CD4-positive, alpha-beta T cell treated with Interleukin-4 for 4 hours (primary cell): ENCODE measurements at places on chromosomes 7 and 10.

GRCh38 chr10:25753776-25754175, 180.3 kb upstream of the MYO3A start:
- no peak for DNase-seq

- no peak for DNase-seq
Measured at GRCh38 chr10:98539578-98539977, 92.8 kb upstream of the HPS1 start.

- DNase-seq: no peak
Measured at GRCh38 chr7:83427884-83428283, 221.1 kb downstream of the SEMA3E start.

DNA sequence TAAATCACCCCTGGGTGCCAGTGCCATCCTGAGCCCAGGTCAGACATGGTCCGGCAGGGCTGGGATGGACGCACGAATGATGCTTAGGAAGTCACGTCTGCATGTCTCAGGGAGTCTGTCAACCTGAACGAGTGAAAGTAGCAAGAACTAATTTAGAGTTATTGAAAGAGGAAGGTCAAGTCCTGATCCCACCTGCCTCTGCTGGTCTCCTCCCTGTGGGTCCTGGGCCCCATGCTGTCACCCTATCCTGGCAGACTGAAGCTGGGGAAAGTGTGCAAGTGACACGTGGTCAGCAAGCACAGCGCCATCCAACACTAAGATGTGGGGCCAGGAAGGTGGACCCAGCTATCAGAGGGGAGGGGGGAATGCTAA, 26.1 kb upstream of the GRID1 start:
- DNase-seq: no peak

- peak; percentile 25 for DNase-seq
Measured at GRCh38 chr7:105306298-105306748, 82.4 kb downstream of the SRPK2 start.

DNA sequence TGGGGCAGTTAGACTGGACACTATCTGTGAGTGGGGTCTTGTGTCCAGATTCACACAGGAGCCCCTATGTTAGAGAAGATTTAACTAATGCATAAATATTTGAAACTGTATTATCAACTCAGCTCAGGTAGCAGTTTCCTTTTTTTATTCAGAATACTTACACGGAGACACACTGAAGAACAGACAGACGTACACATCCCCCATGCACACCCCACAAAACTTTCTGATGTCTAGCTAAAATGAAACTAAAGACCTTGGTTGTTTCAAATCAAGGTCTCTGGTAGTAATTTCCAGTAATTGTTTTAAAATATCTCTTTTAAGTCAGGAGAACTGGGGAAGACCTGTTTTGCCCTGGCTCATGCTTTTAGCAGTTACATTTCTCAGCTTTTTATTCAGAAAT, 55.7 kb upstream of the PRKCQ start:
- DNase-seq: no peak

- no peak for DNase-seq
Measured at GRCh38 chr10:35112571-35112970, 14.1 kb upstream of the CREM start.

GRCh38 chr10:61757525-61758397, 95.0 kb downstream of the CABCOCO1 start:
- no peak for DNase-seq

GRCh38 chr7:101087334-101088068, 2.2 kb downstream of the TRIM56 start:
- no peak for DNase-seq

- DNase-seq: no peak
Measured at GRCh38 chr10:60293581-60294175, 96.0 kb downstream of the ANK3 start.

DNA sequence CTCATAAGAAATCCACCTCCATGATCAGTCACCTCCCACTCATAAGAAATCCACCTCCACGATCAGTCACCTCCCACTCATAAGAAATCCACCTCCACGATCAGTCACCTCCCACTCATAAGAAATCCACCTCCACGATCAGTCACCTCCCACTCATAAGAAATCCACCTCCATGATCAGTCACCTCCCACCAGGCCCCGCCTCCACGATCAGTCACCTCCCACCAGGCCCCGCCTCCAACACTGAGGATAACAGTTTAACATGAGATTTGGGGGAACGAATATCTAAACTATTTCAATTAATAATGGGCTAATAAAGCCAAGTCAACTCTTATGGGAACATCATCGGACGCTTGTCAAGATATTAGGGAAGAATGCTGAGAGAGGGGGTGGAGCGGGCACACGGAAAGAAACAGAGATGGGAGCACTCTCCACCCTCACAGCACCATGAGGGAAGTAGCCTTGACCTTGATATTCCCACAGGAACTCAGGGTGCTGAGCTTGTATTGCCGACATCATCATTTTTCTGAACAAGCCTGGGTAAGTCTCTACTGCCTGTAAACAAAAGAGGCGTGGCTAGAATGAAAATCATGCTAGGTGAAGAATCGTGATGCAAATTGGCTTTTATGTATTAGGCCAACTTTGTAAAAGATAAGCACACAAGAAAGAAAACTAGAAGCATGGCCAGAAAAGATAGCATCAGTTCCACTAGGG, 303.5 kb upstream of the KLF6 start:
- DNase-seq: no peak

DNA sequence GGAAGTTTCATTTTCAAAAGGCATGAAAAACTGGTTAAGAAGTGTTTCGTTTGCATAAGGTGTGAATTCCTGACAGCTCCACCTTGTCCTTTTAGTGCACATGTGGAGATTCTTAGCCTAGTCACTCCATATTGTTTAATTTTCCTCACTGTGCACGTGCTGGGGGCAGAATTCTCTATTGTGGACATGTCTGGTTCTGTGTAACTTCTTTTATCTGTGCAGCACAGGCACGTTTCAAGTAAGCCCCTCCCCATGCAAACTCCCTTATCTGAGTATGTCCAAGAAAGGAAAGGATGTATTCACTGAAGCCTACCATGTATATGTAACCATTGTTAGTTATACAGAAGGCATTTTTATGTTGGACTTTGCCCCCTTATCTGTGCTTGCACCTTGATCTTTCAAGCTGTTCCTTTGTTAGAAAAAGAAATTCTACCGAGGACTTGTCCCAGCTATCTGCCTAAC, 1346.3 kb downstream of the REEP3 start:
- DNase-seq: no peak

DNA sequence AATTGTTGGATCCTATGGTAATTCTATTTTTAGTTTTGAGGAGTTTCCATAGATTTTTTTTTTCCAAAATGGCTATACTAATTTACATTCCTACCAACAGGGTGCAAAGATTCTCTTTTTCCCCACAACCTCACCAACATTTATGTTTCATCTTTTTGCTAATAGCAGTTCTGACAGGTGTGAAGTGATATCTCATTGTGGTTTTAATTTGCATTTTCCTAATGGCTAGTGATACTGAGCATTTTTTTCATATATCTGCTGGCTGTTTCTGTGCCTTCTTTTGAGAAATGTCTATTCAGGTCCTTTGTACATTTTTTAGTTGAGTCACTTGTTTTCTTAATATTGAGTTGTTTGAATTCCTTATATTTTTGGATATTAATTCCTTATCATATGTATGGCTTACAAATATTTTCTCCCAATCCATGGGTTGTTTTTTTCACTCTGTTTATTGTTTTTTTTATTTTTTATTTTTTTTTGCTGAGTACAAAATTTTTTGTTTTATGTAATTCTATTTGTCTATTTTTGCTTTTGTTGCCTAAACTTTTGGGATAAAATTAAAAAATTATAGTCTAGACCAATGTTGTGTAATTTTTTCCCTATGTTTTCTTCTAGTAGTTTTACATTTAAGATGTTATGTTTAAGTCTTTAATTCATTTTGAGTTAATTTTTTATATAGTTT, 205.9 kb upstream of the ADCY1 start:
- no peak for DNase-seq

DNA sequence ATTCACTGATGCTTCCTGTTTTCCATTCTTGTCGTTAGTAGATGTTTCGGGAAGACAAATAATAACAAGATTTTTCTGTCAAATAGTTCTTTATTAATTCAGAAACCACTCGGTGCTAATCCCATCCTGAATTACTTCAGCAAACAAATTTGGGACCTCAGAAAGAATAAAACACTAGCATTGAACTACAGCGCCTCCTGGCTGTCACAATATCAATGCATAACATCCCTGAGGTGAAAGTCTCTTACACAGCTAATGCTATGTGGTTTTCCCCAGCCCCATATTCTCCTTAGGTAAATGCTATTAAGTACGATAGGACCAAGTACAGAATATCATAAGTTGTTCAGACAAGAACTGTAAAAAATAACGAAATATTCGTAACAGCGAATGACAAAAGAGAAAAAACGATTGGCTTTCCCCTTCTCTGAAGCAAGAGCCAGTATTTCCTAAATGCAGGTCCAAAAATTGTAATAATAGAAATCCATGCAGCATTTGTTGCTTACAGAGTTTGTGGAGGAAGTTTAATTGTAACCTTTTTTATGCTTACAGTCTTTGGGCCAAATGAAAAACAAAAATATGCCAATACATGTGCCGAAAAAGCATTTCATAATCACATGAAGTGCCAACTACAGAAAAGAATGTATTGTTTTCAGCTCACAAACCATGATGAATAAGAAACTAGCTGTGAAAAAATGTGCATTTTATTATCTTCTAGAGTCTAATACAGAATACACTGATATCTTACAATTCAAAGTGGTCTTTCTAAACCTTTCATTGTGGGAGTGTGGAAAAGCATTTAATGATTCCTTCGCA, 47.3 kb downstream of the MYPN start:
- DNase-seq: peak; percentile 66

DNA sequence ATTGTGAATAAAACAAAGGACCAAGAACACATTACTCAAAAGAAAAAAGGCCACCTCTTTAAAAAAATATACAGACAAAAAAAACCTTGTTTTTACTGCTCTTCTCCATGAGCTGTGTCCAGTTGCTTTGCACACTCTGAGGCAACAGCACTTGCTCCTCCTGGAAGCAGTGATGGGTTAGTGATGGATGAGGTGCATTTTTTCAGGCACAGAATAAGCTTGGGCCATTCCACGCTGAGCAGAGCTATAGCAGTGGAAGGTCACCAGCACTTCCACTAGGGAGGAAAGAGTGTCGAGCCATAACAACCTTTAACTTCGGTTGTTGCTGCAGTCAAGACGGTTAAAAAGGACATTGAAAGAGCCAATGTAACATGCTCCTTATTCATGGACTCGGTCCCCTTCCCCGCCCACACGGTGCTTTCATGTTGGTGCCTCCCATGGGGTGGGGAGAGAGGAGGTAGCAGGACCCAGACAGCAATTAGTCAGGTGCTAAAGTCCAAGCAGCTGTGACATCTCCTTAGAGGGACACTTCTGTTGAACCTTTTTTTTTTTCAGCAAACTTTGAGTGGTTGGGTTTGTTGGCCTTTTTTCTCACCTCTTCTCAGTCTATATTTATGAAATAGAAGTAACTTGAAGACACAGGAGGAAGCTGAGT, 136.5 kb upstream of the ADARB2 start:
- DNase-seq: no peak

DNA sequence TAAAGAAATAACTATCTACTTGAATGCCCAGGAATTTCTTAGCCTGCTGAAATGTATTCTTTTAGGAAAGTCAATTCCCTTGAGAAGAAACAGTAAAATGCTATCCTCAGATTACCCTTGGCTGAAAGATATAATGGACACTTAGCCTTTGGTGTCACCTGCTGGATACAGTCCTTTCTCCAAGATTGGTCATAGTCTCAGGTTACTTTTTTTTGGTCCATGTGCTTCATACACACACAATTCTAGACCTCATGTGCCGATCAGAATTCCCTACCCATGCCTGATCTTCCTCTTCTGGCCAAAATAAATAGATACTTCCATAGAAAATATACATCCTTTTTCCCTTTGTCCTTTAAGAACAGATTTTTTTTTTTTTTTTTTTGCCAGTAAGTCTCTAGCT, 218.9 kb upstream of the PHYHIPL start:
- DNase-seq: no peak

DNA sequence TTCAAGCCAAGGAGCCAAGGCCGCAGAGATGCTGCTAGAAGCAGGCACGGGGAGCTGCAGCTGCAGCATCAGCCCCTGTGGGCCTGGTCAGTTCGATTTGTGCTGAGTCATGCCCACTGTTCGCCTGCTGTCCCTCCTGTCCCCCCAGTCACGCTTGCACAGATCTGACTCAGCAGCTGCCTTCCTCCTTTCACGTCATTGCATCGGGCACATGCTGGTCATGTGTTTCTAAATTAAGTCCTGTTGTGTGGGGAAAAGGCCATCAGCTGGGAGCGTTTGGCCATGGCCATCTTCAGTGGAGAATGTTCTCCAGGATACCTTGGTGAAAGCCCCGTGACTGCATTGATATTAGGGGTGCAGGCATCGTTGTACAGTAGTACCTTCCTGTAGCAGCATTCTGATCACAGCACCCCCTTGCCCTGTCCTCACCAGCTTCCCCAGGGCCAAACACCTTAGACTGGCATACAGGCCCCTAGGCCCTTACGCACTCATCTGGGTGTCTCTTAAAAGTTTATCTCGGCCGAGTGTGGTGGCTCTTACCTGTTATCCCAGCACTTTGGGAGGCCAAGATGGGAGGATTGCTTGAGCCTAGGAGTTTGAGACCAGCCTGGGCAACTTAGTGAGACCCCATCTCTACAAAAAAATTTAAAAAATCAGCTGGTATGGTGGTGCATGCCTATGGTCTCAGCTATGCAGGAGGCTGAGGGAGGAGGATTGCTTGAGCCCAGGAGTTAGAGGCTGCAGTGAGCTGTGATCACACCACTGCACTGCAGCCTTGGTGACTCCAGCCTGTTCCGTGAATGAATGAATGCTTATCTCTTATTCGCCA, 23.2 kb downstream of the POR start:
- DNase-seq: no peak

- DNase-seq: no peak
Measured at GRCh38 chr7:36318116-36318515, 71.5 kb upstream of the ANLN start.
